ENCODE measurements at places on chromosomes 5 and 9.

GRCh38 chr5:156641686-156642085, 208.4 kb upstream of the PPP1R2B start:
- DNase-seq: no peak

GRCh38 chr5:173718469-173718868, 102.0 kb upstream of the BOD1 start:
- DNase-seq: no peak

GRCh38 chr9:69719983-69720382, 39.8 kb downstream of the PTAR1 start:
- no peak for DNase-seq

DNA sequence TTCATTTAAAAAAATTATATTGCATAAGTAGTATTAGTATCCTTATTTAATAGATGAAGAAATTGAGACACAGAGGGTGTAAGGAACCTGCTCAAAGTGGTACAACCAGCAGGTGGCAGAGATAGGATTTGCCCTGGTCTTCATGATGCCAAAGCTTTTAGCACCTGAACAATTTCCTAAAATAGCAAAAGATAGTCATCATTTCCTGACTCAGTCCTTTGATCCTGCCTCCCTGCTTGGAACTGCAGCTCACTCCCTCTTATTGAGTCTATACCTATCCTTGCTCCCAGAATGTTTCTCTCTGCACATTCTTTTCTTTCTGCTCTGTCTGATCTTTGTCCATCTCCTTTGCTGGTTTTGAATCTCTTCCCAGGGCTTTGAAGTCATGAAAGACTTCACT, 155.8 kb downstream of the FRMD3 start:
- no peak for DNase-seq

GRCh38 chr9:106059886-106060285, 365.5 kb downstream of the TMEM38B start:
- no peak for DNase-seq

DNA sequence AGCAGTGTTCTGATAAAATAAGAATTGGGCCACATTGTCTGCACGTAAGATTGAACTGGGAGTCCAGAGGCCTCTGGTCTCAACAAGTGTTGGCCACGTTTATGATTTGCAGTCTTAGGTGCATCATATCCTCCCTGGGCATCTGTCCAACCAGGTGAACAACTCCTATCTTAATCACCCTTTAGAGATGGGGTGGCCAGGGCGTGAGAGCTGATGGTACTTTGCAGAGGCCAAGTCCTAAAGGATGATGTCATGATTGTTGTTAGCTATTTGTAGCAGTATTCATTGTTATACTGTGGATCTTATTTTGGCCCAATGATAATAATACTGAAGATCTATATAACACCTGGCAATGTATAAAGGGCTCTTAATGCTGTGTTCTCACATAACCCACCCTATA, 73.2 kb upstream of the RARS1 start:
- no peak for DNase-seq

DNA sequence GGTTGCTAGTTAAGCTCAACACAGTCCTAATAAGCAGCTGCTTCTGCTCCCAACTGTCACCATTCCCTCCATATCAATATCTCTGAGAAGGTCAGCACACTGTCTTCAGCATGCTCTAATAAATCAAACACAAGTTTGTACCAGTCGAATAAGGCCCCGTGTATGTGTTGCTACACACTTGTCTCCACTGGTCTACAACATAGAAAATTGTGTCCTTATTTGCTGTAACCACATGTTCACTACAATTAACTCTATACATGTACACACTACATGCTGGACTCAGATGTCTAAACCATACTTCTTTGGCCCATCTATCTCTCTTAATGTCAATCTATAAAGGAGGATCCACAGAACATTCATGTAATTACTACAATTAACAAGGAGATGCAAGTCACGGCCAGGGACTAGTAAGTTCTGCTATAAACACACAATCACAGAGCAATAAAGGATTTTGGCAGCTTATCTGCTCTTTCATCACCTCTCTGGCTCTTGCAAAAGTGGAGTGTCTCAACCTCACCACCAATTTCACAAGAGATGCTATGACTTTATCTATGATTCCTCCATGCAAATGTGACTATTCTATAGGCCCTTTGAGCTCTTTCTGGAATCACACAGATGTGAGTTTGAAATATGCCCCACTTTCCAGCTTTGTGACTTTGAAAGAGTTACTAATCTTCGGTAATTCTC, 143.9 kb downstream of the SEMA5A start:
- DNase-seq: no peak

DNA sequence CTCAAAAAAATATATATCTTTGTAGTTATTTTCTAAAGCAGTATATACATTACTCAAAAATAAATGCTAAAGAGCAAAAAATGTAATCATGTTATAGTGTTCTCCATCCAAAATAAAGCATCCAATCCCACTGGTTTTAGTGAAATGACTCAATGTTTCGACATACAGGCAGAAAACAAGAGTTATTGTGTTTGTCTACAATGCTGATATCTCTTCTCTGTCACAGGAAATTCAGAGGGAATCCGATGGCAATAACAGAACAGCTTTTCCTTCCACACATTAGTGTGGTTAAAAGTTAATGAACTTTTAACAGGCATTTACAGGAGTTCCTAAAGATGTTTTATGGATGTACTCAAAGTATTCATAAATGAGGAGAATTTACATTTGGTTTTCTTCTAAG, 12.0 kb downstream of the TTC33 start:
- DNase-seq: no peak

DNA sequence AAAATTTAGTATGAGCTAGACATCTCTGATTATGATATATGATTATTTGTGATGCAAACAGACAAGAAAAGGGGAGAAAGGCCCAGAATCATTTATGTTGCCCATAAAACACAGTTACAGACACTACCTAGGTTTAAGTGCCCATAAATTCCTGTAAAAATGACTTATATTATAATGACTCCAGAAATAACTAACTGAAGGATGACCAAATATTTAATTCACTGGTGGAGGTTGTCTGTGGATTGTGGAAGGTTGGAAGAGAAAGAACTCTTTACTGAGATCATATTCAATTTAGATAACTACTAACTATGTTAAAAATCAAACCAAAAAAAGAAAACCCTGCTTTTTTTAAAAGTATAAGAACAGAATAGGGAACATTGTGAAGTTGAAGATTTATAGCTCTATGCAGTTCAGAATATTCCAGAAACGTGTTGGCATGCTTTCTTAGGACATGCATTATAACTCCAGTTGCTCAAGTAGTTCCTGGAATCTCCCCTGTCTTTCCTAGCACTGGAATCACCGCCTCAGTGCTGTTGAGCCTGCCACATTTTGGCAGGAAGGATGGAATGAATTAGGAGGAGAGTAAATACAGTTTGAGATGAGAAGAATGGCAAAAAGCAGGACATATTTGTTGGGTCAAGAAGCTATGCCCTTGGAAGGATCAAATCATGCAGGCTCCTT, 72.0 kb upstream of the PAPPA start:
- DNase-seq: no peak

GRCh38 chr9:125325826-125326225, 64.2 kb downstream of the GAPVD1 start:
- no peak for DNase-seq

All from stimulated activated CD4-positive, alpha-beta T cell treated with anti-CD3 and anti-CD28 coated beads, Interleukin-4, amount 100 ng/mL, for 1 hour (primary cell).